ENCODE measurements at places on chromosomes 11 and 22.

DNA sequence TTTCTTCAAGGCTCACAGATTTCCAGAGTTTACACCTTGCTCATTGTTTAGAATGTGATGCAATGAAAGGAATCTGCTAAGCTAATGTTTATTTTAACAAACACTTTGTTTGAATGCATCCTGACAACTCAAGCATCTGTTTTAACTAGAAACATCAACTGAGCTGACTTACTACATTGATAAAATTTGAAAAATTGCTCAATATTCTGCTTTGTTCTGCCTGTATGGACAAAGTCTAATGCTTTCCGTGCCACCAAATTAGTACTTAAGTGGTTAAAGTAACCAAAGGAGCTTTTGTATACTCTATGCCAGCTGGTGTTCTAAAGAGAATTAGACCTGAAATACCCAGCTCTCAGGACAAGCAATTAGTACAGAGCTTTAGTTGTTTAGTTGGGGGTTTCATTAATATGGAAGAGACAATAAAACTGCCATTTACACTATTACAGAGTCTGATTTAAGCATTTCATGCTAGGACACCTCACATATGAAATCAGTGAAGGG, 105.2 kb downstream of the MAML2 start:
- DNase-seq, result no peak

- DNase-seq, result no peak
These were observed 139.9 kb upstream of the SORL1-AS1 start for GRCh38 chr11:121592708-121593107.

- DNase-seq, result no peak
These were observed 334.6 kb downstream of the MN1 start for GRCh38 chr22:27466778-27467438.

DNA sequence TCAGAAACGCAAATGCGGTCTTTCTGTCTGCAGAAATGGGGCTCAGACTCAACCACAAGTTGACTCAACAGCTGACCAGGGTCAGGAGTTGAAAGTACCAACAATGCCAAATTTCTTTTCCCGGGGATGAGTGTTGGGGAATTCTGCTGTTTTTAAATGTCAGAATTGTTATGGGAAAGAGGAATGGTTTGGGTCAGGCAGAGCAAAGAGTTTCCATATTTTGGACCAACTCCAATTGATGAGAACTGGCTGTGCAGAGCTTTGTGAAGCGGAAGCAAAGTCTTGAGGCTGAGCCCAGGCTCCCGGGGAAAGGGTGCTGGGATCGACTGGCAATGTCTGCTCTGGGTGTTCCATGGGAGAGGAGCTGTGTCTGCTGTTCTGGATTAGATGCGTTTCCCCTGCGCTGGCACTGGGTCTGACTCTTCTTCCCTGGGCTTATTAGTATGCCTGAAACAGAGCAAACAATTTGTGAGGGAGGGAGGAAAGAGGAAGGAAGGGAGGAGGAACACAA, 36.2 kb downstream of the TXN2 start:
- DNase-seq, result no peak

DNA sequence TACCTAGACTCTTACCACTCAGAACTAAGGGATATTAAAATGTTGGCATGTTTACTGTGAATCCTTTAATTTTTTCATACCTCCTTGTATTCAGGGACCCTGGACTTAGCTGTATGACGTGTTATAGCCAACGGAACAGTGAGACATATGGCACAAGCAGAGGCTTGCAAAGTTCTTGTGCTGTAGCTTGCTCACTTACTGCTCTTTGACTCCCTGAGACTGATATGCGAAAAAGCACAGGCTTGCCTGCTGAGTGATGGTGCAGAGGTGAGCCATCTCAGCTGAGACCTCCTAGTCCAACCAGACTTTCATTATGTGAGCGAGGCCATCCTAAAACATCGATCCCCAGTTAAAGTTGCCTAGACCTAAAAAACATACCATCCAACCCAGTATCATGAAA, 811.0 kb downstream of the METTL15 start:
- no peak for DNase-seq

- peak; percentile 94 for DNase-seq
These were observed at the start of gene POLA2 for GRCh38 chr11:65261591-65262380. TSS of gene POLA2 (plus strand) at chr11:65261962. CDS start at chr11:65262293, 331 bp downstream.

GRCh38 chr11:12721816-12722604, 47.8 kb downstream of the TEAD1 start:
- no peak for DNase-seq

GRCh38 chr11:120231963-120232362, 8.0 kb upstream of the POU2F3 start:
- DNase-seq, result no peak

- no peak for DNase-seq
These were observed 3.1 kb upstream of the ADM start for GRCh38 chr11:10301656-10302358.

DNA sequence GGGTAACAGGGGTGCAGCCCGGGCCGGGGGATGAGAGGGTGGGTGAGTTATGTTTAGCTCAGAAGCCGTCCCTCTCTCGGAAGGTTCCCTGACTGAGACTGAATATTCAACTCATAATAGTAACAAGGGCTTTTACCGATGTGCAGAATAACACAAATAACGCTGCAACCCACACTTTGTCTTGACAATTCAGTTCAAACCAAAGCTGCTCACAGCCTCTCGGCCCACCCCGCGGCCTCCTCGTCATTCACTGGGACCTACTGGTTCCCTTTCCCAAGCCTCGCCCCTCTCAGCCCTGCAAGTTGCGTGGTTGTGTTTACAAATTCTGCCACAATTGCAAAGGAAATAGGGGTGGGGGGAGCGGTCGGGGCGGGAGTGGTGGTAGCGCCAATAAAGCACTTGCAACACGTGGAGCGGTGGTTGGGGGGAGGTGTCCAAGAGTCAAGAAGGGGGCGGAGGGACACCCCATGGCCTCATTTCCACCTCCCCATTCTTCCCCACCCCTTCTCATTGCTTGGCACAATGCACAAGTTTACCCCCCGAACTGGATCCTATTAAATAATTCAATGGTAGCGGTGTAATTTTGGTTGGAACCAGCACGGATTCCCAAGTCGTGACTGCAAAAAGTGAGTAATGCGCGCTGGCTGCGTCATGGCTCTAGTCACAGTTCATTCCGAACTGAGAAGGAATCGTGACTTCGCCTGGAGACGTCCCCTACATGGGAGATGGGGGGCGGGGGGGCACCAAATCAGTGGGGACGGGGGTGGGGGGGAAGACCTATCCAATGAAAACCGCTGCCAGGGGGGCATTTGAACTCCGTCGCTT, 102.0 kb upstream of the HSD17B12 start:
- DNase-seq, result no peak

DNA sequence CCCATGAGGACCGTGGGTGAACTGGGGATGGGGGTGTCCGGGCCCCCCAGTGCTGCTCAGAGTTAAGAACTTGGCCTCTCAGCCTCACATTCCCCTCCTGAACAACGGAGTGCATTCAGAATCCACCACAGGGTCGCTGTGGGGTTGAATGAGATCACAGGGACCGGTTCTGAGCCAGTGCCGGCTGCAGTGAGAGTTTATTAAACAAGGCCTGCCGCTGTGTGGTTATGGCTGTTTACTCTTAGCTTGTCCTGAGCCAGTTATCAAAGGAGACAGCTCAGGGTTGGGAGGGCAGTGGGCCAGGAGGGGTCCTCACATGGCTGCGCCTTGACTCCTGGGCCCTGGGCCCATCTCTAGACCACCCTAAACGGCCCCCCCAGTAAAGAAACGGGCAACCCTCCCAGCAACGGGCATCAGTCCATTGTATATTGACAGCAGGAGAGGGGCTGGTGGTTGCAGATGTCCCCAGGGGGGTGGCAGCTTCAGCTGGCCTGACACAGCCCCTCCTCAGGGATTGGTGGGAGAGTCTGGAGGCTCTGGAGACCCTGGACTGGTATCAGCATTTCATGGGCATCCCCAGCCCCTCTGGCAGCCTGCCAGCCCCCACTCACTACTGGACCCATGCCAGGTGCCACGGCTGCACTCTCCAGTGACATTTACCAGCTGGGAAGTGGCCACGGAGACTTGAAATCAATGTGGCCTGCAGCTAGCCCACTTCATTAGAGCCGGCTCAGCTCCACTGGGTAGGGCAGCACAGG, 15.1 kb upstream of the CABP7 start:
- no peak for DNase-seq

- no peak for DNase-seq
These were observed 341.8 kb upstream of the CCDC179 start for GRCh38 chr11:23201936-23202522.

- no peak for DNase-seq
These were observed 101.7 kb downstream of the SNX19 start for GRCh38 chr11:130814440-130815096.

GRCh38 chr11:110808248-110808647, 96.0 kb upstream of the ARHGAP20 start:
- no peak for DNase-seq

GRCh38 chr11:62710001-62710345, 2.5 kb downstream of the GNG3 start:
- no peak for DNase-seq

- no peak for DNase-seq
These were observed 13.7 kb downstream of the EHD1 start for GRCh38 chr11:64864473-64865285.

DNA sequence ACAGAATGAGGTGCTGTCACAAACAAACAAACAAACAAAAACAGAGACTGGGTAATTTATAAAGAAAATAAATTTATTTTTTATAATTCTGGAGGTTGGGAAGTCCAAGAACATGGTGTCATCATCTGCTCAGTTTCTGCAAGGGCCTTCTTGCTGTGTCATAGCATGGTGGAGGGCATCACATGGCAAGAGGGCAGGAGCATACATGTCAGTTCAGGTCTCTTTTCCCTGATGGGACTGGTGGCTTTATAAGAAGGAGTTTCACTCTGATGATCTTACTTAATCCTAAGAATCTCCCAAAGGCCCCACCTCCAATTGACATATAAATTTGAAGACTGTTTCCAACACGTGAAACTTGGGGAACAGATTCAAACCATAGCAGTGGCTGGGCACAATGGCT, 135.7 kb downstream of the NECTIN1 start:
- no peak for DNase-seq

DNA sequence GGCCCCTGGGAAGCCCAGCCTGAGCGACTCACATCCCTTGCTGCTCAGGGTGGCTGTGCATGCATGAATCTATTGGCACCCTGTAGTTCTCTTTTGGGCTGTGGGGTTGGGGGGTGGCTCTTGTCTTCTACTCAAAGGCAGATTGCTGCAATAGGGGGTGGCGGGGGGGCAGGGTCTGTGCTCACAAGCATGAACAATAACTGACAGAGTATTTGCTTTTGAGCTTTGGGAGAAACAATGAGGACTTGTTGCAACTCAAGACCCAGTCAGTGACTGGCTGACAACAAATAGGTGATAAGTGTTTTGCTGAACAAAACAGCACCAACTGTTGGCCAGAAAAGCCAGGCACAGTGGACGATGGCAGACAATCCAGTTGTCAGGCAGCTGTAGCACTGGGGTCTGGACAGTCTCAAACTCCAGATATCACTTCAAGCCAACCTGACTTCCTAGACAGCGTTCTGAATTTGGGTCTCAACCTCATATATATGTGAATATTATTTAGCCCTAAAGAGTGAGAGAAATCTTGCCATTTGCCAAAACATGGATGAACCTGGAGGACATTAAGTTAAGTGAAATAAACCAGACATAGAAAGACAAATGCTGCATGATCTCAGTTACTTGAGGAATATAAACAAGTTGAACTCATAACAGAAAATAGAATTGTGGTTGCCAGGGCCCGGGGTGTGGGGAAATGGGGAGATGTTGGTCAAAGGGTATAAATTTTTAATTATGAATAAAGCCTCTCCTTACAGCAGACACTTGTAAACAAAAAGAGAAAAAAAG, 61.7 kb downstream of the ME3 start:
- no peak for DNase-seq

DNA sequence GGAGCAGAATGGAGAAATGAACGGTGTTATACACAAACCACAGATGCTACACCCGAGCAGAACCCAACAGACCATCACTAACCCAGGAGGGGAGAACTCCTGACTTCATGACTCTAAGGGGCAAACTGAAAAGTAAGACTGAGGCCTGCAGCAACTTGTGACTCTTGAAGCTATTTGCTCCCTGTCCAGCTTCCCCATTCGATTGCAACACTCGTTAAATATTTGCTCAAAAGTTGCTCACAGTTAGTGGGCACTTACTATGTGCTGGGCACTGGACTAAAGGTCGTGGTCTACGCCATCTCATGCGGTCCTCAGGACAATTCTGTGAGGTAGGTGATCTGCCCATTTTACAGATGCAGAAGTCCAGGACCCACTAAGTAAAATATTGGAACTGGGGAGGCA, 9.5 kb upstream of the ADA2 start:
- DNase-seq, result no peak

GRCh38 chr11:91981995-91982394, 242.6 kb upstream of the FAT3 start:
- DNase-seq, result no peak

- no peak for DNase-seq
These were observed 164.0 kb upstream of the UBASH3B start for GRCh38 chr11:122491509-122491908.

DNA sequence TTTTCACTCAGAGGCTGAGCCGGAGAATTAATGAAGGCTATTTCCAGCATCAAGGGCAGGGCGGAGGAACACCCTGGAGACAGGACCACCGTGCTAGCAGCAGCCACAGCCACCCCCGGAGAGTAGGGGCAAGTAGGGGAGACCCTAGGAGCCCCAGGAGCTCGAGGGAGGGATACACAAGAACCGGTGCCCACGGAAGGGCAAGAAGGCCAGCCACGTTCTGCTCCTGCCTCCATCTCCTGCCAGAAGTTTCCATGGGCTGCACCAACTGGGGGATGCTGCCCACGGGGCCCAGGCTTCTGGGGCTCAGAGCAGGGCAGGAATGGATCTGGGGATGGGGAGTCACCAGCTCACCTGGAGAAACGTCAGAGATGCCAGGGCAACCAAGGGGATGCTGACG, 626.8 kb downstream of the TBC1D22A start:
- no peak for DNase-seq

DNA sequence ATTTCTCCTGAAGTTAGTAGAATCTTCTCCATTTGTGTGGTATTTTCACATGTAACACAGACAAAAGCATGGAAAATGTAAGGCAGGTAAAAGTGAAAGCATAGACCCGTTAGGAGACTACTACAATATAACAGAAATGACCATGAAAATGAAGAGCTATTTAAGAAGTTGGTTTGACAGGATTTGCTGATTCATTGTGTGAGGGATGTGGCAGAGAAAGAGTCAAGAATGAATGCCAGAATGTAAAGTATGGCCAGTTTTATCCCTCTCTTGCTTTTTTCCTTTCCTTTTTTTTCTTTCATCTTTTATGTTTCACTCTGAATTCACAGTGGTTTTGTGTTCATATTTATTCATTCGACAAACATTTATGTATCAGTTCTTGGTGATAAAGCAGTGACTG, 115.9 kb downstream of the ARFGAP2 start:
- no peak for DNase-seq

- DNase-seq, result no peak
These were observed 3.6 kb upstream of the INPP5J start for GRCh38 chr22:31119026-31119717.

GRCh38 chr11:130531061-130531460, 82.6 kb downstream of the ADAMTS15 start:
- no peak for DNase-seq

Data from mesothelial cell of epicardium (in vitro differentiated cells).